Mesenteric fat pad (tissue), 1 donor: ENCODE measurements at places on chromosomes 11 and 22. TPM values are rescaled to one million over a fixed set of nuclear protein-coding genes. Genes with fewer than 3 reads are reported as not detected.

PSMC3 gene
- 116 TPM for total RNA-seq

GRCh38 chr11:10488121-10488933 lies 33.3 kb downstream of the AMPD3 start:
- peak; percentile 75 for DNase-seq

DNA sequence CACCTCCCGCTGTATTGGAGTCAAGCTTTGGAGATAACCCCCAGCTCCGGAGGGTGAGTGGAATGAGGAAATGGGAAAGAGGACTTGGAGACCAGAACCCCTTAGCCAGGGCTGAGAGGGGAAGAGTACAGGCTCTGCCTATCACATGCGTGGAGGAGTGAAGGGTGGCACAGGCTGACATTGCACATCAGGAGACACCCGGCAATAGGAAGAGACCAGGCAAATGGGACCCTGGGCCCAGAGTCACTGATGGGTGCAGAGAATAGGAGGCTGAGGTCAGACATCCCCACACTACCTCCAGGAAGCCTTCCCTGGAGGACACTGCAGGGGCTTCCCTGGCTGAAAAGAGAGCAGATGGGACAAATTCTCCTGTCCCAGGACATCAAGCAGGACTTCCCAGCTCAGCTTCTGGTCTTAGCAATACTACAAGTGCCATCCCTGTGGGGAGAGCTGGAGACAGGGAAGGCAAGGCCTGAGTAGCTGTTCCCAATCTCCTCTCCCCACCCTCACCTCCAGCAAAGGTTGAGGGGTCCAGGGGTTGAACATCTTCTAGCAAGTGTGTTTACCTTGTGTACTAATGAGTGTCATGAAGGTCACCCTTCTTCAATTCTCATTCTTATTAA lies 160.7 kb downstream of the BUD13 start:
- DNase-seq, result no peak

- DNase-seq, result no peak
Measured at GRCh38 chr11:88827018-88827676, 238.6 kb downstream of the GRM5 start.

LRRC32 gene
- 136 TPM for total RNA-seq

- DNase-seq, result no peak
Measured at GRCh38 chr22:37870273-37870672, 21.1 kb downstream of the EIF3L start.

DCDC1 gene
- total RNA-seq, result not detected

SERHL2 gene
- total RNA-seq, result 1.00 TPM

DNA sequence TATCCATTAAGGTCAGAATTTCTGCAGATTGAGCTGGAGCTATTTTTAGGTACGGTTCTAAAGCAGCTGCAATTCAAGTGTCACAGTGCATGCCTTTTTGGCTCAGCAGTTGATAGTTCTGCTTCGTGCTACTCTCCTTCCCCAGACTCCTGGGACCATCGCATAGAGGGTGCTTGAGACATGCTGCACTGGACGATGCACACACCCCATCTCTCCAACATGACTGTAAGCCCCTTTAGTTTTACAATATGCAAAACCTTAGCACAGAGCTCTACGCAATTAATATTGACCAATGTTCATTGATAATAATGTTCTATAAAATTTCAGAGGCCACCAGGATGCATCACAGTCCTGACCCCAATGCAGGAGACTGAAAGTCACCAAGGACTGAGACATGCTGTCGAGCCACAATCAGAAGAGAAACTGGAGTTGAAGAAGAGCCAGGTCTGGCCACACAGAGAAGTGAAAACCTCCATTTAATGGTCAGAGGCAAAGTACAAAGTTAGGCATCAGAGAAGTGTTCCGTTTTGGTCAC lies 120.9 kb upstream of the ZC3H12C start:
- no peak for DNase-seq

GRCh38 chr22:28981818-28982499 lies 79.7 kb downstream of the C22orf31 start:
- DNase-seq, result no peak

BTG4 gene
- total RNA-seq, result not detected

DGCR6 gene
- total RNA-seq, result 5.3 TPM

DNA sequence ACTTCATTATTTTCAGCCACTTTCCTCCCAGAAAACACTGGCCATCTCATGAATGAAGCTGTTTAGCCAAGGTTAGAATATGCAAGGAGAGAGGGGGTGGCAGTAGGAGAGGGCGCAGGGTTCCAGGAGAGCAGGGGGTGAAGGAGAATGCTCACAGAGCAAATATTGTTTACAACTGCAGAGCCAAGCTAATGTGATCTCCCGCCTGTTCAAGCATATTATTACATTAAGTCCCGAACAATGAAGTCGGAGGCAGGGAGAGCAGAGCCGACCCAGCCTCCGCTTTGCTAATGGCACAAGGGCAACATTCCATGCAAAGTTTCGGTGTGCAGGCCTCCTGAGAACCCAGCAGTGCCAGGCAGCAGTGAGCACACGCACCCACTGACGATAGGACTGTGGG lies 80.1 kb downstream of the MICAL3 start:
- no peak for DNase-seq

GRCh38 chr11:11622772-11623171 lies 967 bp upstream of the GALNT18 start:
- no peak for DNase-seq

DNA sequence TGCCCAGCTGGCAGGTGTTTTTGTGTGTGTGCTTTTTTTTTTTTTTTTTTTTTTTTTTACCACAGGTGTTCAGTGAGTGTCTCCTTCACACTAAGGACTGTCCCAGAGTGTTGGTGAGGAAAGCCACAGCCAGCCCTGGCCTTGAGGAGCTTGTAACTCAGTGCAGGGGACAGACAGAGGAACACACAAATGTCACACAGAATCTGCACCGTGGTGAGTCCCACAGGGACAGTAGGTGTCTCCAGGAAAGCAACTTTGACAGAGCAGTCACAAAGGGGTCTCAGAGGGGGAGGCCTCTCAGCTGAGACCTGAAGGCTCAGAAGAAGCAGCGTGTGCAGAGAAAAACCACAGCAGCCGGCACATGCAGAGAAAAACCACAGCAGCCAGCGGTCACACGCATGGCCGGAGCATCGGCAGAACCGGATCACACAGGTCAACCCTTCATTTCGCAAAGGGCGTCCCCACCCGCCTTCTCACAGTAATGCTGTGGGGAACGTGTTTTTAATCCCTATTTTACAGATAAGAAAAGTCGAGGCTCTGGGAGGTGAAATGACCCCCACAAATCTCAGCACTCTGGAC lies 101.7 kb upstream of the PRR5 start:
- no peak for DNase-seq

- no peak for DNase-seq
Measured at GRCh38 chr11:64207256-64208085, 950 bp downstream of the FERMT3 start.

DNA sequence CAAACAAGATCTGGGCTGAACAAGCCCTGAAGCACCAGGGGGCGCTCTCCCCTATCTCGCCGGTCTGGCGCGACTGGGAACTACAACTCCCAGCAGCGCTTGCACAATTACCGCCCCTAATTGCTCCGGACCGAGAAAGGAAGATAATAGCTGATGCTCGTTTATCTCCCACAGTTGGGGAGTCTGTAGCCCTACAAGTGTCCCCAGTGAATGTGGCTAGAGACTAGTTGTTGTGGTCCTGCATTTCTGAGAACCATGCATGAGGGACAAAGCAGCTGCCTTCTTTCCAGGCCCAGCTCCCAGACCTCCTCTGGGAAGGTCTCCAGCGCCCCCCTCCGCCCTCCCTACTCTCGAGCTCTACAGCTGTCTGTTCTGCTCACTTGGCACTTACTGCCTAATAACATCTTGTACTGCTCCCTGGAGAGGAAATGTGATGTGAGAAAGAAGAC lies 34.4 kb downstream of the NRXN2 start:
- peak; percentile 94 for DNase-seq

GRCh38 chr22:36212901-36213300 lies 11.3 kb upstream of the APOL4 start:
- DNase-seq, result no peak

GRCh38 chr11:130839981-130840666 lies 76.2 kb downstream of the SNX19 start:
- DNase-seq, result no peak

DNA sequence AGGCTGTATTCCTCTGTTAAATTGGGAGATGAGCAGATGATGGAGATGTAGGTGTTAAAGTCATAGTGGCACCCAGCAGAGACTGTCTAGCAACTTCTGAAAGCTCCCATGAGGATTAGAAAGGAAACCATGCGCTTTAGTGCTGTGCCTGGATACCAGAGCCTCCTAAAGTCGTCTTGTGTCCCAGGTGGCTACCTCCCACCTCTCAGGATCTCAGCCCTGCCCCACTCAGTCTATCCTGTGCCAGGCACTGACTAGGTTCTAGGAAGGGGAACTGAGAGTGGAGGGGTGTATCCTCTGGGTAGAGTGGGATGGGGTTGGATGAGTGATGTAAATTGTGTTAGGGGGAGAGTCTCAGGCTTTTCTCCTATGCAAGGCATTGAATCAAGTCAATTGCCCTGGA lies 60.2 kb downstream of the KIAA1671 start:
- DNase-seq, result no peak

GRCh38 chr11:12842933-12843636 lies 166.0 kb upstream of the RASSF10 start:
- no peak for DNase-seq

DNA sequence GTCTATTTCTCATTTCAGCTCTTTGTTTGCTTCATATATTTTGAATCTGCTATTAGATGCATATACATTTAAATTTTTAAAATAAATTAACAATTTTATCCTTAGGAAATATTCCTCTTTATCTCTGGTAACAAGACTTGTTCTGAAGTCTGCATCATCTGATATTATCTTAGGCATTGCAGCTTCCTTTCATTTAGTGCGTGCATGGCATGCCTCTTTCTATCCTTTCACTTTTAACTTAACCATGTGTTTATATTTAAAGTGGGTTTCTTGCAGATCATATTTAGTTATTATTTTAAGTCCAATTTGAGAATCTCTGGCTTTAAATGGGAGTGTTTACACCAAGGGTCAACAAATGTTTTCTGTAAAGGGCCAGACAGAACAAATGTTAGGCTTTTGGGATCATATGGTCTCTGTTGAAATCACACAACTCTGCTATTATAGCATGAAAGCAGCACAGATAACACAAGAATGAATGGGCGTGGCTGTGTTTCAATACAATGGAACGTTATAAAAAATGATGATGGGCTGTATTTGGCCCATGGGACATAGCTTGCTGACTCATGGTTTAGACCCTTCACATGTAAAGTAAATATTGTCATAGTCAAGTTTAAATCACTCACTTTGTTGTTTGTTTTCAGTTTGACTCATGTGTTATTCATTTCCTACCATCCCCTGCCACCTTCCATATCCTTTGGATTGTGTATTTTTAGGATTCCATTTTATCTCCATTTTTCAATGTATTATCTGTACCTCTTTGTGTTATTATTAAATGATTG lies 83.9 kb upstream of the SNX19 start:
- no peak for DNase-seq

DNA sequence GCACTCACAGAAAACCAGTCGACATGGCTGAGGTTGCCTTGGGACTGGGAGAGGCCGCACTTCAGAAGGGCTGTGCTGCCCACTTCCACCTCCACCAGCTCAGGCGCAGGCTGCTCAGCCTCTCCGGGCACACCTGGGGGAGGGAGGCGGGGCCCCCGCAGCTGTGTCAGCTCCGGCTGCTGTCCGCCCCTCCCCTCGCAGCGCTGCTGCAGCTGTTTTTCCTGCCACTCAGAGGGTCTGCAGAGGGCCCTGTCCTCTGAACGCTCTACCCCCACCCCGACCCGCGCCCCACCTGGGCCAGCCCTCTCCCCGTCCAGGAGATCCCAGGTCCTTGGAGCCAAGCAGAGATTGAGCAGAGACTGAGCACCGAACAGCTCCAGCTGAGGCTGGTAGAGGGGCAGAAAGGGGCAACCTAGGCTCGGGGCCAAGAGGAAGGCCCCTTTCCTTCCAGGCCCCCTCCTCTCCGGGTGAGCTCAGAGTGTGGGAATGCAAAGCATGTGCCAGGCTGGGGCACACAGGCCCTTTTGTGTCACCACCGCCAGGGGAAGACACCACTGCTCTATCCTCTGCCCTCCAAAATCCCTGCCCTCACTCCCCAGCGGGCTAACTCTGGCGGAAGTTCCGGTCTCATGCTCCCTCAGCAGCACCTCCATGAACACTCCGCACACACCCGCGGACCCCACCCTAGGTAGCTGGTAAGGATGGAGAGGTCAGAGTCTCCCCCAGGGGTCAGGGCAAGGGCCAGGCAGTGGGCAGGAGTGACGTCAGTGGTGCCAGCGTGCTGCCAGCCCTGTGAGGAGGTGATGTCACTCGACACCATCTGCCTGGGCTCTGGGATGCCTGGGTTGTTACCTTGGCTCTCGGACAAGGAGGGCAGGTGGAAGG lies 1.6 kb downstream of the MCAM start:
- DNase-seq, result no peak

DNA sequence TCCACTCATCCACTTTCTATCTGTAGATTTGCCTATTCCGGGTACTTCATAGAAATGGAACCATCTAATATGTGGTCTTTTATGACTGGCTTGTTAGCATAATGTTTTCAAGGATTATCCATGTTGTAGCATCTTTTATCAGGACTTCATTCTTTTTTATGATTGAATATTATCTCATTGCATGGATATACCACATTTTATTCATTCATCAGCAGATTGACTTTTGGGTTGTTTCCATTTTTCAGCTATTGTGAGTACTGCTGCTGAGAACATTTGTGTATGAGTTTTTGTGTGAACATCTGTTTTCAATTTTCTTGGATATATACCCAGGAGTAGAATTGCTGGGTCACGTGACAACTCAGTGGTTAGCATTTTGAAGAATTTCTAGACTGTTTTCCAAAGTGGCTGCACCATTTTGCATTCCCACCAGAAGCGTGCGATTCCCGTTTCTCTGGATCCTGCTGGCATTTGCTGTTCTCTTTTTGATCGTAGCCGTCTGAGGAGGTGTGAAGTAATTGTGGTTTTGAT lies 8.9 kb downstream of the DERL3 start:
- DNase-seq, result no peak

DNA sequence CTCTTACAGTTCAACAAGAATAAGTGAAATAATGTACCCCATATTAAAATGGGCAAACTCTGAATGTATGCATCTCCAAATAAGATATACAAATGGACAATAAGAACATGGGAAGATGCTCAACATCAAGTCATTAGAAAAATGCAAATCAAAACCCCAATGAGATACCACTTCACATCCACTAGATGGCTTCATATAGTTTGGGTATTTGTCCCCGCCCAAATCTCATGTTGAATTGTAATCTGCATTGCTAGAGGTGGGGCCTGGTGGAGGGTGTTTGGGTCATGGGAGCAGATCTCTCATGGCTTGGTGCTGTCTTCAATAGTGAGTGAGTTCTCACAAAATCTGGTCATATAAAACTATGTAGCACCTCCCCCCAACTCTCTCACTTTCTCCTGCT lies 5.7 kb downstream of the MPZL2 start:
- DNase-seq, result no peak

DNA sequence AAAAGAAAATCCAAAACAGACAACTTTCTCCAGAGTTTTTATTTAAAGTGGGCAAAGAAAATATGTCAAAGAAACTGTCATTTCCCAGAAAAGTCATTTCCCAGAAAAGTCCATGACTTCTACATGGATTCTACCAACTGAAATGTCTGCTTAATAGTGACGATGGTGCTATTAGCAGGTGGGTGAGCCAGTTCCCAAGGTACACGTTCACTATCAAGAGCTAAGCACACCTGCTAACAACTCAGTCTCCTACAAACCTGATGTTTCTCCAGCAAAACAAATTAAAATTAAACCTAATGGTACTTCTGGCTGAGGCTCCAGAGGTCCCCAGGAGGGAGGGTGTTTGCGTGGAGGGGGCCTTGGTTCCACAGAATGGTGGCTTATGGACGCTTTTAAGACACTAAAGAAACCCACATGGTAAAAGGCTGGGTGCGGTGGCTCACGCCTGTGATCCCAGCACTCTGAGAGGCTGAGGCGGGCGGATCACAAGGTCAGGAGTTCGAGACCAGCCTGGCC lies 26.8 kb downstream of the POU2AF1 start:
- no peak for DNase-seq

- DNase-seq, result peak; percentile 96
Measured at GRCh38 chr11:121655537-121656327, 203.0 kb upstream of the SORL1-AS1 start.
